Activated T-helper 2 cell treated with anti-CD3 and anti-CD28 coated beads, Interferon-gamma antibody, Interleukin-2, Interleukin-4, amounts not matched to agents 10 μg/mL and 5 μg/mL and 100 μg/mL, durations not matched to agents 14 hours and 24 hours and 36 hours (primary cell): ENCODE measurements at places on chromosomes 3 and 15. TPM values are rescaled to one million over a fixed set of nuclear protein-coding genes. Genes with fewer than 3 reads are reported as not detected.

The MCTP2 gene
- total RNA-seq = 91.5 and 93.2 TPM in 2 replicates

The PLS1 gene
- 6.2 and 6.8 TPM in 2 replicates for total RNA-seq

The C3orf20 gene
- total RNA-seq = 0.07 and 0.16 TPM in 2 replicates

The SLC22A14 gene
- total RNA-seq = not detected in 2 replicates

- no peak for DNase-seq
Measured at GRCh38 chr3:196554205-196554604, 14.1 kb downstream of the WDR53 start.

DNA sequence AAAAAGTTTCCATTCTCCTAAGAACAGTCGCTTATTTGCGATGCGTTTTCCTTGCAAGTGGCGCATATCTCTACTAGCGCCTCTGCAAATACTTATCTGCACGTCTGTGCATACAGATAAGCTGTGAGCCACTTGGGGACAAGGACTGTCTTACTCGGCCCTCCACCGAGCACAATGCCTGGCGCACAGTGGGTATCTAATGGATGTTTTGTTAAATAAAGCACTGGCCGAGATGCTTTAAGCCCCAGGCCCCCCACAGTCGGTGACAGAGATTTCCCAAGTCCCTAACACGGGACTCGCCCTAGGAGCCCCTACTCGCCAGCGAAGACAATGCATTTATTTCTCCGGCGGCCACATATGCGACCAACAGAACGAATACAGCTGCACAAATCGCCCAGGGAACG lies 503 bp downstream of the HLTF start:
- DNase-seq = no peak

- DNase-seq = peak; percentile 13
Measured at GRCh38 chr15:74245342-74245931, 9.3 kb downstream of the CCDC33 start.

- no peak for DNase-seq
Measured at GRCh38 chr15:66017000-66017399, 147.7 kb downstream of the RAB11A start.

- no peak for DNase-seq
Measured at GRCh38 chr3:30596152-30596551, 10.2 kb upstream of the TGFBR2 start.

DNA sequence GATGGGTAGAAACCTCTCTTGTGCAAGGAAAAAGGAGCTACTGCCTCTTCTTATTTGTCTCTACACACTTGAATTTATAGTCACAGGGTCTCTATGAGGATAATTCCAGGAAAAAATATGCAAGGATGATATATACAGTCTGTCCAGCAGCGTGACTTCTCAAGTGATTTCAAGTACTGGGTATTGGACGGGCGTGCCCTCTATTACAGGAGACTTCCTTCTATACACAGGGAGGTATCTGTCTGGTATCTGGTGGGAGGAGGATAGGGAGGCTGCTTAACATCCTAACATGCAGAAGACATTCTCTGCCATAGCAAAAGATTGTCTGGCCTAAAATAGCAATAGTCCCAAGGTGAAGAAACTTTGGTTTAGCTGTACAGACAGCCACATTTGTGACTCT lies 146.1 kb downstream of the TPRG1 start:
- DNase-seq = no peak

DNA sequence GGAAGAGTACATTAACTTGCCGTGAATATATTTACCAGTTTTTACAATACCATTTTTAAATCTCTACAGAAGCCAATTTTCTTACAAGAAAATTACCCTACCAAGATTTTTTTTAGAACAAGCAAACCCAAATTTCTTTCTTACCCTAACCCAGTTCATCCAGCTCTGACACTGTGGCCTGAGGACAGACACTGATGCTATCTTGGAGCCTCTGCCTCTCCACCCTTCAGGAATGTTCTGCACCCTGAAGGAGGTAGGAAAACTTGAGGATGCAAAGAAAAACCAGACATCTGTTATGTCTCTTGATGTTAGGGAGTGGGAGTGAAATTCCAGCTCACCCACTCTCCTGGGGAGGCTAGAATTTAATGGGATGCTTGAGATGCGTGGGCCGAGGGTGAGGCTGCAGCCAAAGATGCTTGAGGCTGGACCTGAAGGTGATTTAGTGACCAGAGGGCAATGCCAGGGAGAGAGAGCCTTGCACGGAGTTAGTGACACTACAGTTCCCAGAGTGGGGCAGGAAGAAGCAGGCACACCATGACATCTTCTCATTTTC lies 69.9 kb downstream of the LIPC start:
- DNase-seq = no peak

DNA sequence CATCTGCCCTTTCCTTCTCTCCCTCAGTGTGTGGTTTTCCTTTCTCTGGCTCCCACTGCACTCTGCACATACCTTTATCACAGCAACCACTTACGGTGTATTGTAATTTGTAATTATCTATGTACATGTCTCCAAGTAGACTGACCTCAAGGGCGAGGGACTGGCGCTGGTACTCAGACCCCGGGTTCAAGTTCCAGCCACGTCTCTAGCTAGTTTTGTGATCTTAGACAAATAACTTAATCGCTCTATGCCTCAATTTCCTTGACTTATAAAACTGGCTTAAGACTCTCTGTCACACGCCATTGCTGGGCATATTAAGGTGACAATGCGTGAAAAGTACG lies 607 bp upstream of the SENP2 start:
- no peak for DNase-seq
